CD4-positive, alpha-beta T cell treated with Interferon alpha-2 for 1 hour (primary cell): ENCODE measurements at places on chromosomes 2 and 18.

DNA sequence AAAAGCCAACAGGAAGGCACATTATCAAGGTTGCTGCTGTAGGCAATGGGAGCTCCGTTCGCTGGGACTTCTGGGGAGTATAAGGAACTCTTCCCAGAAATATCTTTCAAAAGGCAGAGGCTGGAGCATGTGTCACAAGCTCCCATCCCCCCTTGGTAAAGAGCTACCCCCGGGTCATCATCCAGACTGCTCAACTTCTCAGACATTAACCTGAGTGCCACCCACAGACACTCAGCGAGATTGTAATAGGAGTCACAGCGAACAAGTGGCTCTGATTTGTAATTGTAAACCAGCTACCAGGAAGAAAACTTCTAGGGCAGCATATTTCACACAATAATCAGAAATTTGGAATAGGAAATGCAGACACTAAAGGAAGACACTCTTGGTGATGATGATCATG, 290.2 kb upstream of the PARD3B start:
- no peak for DNase-seq

GRCh38 chr2:226396541-226396940, 403.1 kb downstream of the IRS1 start:
- no peak for DNase-seq

DNA sequence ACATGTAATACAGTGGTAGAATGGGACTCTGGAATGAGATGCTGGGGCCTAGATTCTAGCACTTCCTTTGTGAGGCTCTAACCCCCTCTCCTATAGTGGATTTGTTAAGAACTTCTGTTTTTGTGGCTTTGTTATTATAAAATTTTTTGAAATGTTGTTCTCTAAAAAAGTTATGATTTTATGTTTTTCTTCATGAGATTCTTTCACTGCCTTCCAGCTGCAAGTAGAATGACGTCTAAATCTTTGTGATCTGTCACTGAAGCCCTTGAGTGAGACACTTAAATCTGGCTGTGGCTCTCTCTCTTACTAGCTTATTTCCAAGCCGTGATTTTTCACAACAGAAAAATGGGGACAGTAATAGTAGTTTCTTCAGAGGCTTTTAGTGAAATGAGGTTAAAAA, 1.6 kb downstream of the CASP8 start:
- DNase-seq, result peak; percentile 39

- no peak for DNase-seq
Measured at GRCh38 chr2:222955008-222955407, 94.2 kb downstream of the ACSL3 start.

GRCh38 chr18:5975111-5976002, 80.0 kb upstream of the TMEM200C start:
- no peak for DNase-seq

GRCh38 chr2:27583390-27583915, 611 bp downstream of the ZNF512 start:
- DNase-seq, result no peak

GRCh38 chr2:60899230-60899891, 18.0 kb downstream of the REL start:
- no peak for DNase-seq

DNA sequence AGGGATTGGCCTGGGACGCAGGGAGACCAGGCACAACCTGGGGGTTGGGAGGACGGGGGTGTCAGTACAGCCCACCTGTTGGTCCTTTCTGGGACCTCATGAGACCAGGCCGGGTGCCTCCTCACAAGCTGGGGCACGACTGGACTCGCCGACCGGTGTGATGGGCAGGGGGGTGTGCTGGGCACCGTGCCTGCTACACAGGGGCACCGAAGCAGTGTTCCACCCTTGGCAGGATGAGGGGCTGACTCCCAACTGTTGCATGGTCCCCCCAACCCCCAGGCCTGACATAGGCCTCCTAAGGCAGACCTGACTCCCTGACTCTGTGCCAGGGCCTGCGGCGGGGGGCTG, 256.7 kb downstream of the ATAD2B start:
- DNase-seq, result no peak

DNA sequence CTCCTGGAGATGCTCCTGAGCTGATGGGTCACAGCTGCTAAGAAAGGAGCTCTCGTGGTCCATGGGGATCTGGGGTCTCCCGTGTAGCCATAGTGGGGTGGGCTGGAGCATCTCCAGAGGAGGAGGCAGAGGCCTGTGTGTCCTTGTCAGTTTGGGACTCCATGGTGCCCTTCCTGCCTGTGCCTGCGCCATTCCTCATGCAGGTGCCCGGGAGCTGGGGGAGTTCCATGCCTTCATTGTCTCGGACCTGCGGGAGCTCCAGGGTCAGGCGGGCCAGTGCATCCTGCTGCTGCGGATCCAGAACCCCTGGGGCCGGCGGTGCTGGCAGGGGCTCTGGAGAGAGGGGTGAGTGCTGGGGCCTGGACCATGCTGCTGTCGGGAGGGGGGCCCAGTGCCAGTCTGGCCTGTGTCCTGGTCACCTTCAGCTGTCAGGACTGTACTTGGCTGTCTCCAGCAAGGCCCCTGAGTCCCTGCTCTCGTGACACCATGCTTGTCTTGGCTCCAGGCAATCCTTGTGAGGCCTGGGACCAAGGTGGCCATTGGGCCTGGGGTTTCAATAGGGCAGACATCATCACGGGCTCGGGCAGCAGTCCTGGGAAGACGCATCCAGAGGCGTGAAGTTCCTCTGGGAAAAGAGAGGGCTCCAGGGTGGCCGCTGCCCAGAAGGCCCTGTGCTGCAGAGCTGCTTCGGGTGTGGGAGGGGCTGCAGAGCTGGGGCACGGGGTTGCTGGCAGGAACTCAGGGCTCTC, 7.3 kb downstream of the CAPN10 start:
- DNase-seq, result no peak

DNA sequence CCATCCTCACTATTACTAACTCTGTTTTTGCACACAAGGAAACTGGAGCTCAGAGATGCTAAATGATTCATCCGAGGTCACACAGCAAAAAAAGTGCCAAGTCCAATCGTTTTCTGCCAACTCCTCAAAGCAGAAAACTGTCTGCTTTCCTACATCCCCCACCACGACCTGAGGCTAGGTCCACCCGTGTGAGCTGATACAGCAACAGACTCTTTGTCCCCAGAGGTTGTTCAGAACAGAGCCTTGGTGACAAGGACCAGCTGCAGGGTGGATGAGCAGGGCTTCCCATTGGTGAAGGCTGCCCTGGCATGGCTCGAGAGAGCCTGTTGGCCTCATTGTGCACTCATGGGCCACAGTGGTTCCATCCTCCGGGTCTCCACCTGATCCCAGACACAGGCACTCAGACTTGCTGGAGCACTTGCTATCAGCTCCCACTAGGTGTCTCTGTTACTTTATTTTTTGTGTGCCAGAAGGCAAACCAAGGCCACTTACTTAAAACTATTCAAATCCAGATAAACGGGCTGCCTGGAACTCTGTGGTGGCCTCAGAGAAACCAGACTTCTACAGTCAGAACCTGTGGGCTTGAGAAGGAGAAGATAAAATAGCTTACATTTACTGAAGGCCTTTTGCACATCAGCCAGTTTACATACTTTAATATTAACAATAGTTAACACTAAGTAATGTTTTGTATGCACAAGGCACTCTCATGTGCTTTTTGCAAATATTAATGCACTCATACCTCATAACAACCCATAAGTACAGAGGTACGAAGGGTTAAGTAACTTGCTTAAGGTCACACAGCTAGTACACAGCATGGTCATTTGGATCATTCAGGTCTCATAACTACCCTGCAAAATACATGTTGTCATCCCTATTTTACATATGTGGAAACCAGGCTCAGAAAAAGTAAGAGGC, 62.9 kb upstream of the CTIF start:
- DNase-seq, result peak; percentile 54

GRCh38 chr2:230868947-230869913, 4.5 kb downstream of the ITM2C start:
- DNase-seq, result no peak

DNA sequence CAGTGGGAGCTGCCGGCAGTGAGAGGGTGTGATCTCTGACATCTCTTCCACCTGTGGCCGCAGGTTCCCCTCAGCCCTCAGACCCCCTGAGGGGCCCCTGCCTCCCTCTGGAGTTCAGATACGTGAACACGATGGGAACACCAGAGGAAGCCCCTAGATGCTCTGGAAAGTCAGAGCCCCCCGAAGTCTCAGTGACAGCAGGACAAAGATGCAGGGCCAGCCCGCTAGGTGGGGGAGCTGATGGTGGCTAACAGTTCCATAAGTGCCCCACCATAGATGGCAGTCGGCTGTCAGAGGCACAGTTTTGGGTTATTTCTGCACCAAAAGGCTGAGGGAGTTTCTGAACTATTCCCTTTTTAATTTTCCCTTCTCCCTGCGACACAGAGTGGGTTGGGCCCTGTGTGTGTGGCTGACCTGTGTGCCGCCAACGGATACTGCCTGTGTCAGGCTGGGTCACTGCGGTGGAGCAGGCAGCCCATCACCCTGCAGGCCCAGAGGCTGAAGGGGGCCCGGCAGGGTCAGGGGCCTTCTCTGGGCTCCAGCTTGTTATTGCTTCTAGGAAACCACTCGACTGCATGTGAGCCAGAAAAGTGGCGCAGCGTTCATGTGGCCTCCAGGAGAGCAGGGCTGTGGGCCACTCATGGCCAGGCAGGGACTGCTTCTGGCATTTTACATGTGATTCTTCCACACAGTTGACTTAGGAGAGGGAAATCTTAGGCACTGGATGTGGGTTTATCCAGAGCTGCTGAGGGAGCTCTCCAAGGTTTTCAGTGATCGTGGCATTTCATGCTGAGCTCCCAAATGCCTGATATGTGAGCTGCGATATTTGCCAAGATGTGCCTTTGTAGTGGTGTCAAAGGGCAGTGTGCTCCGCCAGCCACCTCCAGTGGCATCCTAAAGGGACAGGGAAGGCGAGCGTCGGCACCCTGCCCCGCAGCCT, 225.1 kb downstream of the SH3RF3 start:
- no peak for DNase-seq

DNA sequence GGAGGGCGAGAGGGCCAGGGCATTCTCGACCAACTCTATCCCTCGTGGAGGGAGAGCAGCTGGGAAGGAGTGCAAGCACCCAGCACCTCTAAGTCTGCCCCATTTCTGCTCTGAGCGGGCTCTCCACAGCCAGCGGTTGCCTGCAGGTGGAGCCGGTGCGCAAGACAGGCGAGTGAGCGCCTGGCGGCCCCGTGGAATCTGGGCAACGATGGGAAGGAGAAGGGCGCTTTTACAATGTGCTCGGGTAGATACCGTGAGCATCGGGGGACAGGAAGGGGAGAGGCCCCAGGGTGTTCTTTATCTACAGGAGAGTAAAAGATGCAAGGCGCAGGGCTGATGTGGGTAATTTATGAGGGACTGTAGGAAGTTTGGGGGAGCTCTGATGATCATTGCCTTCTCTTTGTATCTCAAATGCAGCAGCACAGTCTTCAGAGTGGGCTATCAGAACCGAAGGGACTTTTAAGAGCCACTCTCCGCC, 867 bp upstream of the TTL start:
- peak; percentile 73 for DNase-seq

DNA sequence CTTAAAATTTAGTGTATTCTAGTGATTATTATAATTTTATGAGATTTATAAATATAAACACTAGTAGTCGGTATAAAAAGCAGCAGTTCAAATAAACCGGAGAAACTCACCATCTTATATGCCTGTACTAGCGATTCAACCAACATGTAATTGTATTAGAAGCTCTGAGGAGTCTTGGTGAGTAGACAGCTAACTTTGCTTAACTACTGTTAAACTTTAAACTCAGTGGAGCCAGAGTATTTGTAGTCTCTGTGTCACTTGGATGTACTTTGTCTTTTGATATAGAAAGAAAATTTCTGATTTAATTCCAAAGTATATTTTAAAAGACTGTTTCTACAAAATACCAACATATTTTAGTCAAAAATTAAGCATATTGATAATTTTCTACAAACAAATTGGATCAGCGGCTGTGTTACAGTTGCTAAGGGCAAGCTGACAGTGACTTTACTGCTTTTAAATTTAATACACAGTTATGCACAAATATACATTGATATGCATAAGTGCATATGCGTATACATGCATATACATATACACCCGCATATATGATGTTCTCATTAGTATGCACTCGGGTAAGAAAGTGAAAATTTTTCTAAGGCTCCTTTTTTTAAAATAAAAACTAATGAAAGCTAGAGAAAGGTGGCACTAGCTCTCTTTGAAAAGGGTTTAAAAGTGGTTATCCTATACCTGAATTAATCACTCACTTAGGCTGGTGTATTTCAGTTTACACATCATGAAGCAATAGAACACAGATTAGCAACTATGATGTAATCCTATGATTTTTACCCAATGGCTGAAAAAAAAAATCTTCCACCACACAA, 374.5 kb downstream of the NCKAP5 start:
- no peak for DNase-seq

DNA sequence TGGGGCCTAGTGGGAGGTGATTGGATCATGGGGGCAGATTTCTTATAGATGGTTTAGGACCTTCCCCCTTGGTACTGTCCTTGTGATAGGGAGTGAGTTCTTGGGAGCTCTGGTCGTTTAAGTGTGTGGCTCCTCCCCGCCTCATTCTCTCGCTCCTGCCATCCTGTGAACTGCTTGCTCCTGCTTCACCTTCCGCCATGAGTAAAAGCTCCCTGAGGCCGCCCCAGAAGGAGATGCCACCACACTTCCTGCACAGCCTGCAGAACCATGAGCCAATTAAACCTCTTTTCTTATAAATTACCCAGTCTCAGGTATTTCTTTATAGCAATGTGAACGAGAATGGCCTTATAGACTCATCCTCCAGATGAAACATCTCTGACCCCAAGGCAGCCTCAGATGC, 101.5 kb downstream of the KCNF1 start:
- DNase-seq, result no peak

- DNase-seq, result no peak
Measured at GRCh38 chr2:218003981-218004419, 1.2 kb upstream of the TNS1 start.

DNA sequence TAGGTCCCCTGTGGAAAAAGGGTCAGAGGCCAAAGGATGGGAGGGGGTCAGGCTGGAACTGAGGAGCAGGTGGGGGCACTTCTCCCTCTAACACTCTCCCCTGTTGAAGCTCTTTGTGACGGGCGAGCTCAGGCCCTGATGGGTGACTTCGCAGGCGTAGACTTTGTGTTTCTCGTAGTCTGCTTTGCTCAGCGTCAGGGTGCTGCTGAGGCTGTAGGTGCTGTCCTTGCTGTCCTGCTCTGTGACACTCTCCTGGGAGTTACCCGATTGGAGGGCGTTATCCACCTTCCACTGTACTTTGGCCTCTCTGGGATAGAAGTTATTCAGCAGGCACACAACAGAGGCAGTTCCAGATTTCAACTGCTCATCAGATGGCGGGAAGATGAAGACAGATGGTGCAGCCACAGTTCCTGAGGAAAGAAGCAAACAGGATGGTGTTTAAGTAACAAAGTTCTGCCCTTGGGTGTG, 165.8 kb downstream of the RPIA start:
- no peak for DNase-seq

GRCh38 chr18:79523206-79523735, 127.5 kb downstream of the NFATC1 start:
- peak; percentile 44 for DNase-seq

DNA sequence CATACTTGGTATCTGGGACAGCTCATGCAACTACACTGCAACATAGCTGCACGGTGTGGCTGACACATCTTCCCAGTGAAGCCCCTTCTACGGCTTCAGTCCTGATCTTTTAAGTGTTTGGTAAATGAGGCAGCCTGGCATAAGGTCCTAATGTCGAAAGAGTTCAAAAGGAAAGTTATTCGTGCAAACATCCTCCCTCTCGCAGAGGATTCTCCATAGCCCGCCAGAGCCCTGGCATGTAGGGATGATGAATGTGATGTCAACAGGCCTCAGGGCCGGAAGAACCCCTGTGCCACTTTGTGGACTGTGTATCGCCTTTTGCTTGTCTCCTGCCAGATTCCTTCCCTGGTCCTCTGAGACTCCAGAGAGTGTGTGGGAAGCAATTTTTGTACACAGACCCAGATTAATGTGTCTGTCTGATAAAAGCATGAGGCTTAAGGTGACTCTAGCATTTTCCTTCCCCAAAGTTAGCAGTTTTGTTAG, 88.5 kb downstream of the SOCS6 start:
- DNase-seq, result no peak
